ENCODE measurements at places on chromosomes 12 and 14.

DNA sequence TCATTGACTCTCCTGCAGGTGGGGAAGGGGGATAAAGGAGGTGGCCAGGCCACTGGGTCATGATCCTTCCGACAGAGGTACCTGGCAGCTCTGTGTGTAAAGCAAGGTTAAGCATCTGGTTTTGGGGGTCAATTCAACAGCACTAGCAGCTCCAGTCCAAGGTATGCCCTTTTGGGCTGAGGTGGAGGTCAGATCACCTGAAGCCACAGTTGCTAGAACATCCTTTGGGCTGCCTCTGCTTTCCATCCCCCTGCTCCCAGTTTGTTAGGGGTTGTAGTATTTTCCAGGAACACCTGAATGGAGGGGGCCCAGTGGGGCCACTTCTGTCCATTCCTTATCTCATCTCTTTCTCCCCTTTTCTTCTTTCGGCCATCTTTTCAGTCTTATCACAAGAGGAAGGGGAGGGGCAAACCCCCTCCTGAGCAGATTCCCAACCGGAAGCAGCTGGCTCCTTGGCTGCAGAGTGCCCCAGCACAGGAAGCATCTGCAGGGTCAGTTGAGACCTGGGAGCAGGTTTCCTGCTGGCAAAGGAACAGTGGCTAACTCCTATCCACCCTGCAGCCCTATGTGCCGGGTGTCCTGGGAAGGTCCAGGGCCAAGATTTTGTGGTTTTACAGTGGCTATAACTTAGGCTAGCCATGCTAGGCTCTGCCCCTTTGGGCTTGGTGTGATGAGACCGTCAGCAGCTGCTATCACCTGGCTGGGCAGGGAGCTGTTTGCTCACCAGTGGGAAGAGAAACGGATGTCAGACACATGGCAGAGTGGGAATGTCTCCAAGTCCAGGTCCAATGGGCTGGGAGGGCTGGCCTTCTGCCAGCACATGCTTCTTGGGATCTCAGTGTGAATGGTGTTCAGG lies 40.2 kb downstream of the SH2B3 start:
- no peak for DNase-seq

DNA sequence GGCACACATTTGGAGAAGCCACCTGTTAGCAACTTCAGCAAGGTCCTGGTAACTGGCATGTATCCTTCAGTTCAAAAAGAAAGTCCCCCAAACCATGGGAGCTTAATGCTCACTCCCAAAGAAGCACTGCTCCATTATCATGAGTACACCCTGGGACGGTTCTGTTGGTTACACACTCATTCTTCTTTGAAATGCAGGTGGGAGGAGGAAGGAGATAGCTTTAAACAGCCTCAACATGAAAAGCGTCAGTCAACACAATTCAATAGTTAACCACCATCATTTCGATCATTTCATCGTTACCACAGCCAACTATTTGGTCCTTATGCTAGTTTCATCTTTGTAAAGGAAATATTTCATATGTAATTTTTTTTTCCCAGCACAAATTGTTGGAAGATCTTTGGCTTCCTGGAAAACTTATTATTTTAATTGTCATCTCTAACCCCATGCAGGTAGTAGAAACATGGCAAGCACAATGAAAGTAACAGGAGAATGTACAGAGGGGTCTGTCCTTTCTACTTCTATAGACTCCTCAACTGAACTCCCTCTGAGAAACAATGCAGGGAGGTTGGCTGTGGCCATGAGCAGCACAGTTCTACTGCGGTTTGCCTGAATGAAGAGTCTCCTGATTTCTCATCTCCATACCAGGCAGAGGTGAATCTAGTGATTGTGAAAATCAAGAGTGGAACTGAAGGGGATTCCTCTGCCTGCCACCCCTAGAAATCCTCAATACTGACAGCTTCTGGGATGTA lies 196.4 kb upstream of the FOXN3 start:
- no peak for DNase-seq

- DNase-seq = no peak
These were observed 8.2 kb downstream of the PDE6H start for GRCh38 chr12:14981049-14981448.

DNA sequence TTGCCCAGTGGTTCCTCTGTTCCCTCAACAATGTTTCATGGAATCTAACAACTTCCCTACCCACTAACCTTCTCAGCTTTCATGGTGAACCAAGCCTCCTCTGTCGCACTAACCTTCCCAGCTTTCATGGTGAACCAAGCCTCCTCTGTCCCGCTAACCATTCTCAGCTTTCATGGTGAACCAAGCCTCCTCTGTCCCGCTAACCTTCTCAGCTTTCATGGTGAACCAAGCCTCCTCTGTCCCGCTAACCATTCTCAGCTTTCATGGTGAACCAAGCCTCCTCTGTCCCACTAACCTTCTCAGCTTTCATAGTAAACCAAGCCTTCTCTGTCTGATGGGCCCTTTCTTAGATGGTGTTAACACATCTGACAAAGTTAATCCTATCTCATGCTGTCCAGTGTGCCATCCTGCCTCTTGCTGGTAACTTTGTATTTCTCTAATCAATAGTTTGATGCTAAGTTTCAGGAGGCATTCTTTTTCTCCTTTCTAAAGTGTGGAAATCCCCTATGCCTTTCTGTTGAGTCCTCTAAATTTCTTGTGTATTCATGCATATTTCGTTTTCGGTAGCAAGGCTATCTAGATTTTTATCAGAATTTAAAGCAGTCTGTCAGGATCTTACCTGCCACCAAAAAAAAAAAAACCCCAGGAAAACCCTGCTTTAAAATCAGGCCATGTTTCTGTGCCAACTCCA lies 26.8 kb upstream of the KCNK13 start:
- no peak for DNase-seq

GRCh38 chr12:116303929-116304328 lies 26.4 kb upstream of the MED13L start:
- no peak for DNase-seq

DNA sequence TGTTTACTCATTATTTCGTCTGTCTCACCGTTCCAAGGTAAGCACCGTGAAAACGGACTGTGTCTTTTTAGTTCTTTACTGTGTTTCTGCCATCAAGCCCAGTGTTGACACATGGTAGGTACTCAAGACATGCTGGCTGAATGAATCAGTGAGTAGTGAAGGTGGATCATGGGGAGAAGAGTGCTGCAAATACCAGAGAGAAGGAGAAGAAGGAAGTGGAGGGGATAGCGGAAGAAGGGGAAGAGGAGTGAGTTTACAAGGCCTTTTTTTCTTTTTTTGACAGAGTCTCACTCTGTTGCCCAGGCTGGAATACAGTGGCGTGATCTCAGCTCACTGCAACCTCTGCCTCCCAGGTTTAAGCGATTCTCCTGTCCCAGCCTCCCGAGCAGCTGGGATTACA lies 54.6 kb downstream of the ETV6 start:
- DNase-seq = no peak

- DNase-seq = no peak
These were observed 59.4 kb upstream of the FICD start for GRCh38 chr12:108455706-108456105.

GRCh38 chr12:89597210-89597609 lies 71.4 kb upstream of the POC1B start:
- no peak for DNase-seq

- no peak for DNase-seq
These were observed 58.9 kb upstream of the TMTC2 start for GRCh38 chr12:82627799-82628198.

GRCh38 chr12:639566-639965 lies 23.7 kb downstream of the NINJ2 start:
- DNase-seq = no peak

DNA sequence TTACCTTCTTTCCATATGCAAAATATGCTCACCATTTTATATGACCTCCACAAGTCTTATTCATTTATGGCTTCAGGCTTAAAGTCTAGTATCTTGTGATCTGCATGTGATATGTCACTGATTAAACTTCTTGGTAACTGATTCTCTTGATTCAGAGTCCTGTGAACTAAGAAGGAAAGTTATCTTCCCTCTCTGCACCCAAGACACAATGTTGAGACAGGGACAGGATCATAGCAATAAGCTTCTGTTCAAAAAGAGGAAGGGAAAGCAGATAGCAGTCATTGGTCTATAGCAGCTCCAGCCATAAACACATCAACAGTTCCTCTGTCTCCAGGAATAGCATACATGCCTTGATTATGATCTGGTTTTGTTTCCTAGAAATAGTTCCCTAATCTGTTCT lies 103.1 kb downstream of the UNC79 start:
- DNase-seq = no peak

- DNase-seq = no peak
These were observed 52.6 kb downstream of the FGD6 start for GRCh38 chr12:95164656-95165055.

GRCh38 chr12:93763746-93764147 lies 86.6 kb downstream of the CRADD start:
- DNase-seq = no peak

DNA sequence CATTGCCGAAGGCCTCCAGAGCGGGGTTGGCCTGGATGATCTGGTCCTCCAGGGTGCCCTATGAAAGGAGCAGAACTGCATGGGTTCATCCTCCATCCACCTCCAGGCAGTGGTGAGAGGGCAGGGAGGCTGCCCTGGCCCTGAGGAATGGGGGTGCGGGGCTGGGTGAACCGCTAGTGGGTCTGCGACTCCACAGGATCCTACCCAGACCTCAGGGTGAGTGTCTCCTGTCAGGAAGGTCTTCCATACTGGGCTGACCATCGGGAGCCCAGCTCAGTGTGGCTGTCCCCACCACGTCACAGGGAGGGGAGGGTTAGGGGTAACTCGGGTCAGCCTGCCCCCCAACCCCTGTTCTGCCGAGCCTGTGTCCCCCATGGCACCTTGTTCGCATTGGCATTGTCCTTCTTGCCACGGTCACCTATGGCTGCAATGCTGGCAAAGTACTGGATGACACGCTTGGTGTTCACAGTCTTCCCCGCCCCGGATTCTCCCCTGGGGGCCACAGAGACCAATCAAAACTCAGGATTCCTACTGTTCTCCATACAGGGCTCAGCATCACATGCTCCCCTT lies 3.7 kb downstream of the MYH6 start:
- DNase-seq = no peak

DNA sequence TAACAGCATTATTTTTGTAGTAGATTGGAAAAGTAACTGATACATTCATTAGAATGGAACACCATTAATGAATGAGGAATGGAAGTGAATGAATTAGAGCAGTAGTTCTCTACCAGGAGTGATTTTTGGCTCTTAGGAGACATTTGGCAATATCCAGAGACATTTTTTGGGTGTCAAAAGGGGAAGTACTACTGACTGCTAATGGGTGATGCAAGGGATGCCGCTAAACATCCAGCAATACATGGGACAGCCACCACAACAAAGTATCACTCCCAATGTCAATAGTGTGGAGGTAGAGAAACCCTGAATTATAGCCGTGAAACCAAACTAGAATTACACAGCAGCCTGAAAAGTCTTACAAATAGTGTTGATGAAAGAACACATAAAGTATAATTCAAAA lies 1.5 kb downstream of the CHURC1 start:
- no peak for DNase-seq

DNA sequence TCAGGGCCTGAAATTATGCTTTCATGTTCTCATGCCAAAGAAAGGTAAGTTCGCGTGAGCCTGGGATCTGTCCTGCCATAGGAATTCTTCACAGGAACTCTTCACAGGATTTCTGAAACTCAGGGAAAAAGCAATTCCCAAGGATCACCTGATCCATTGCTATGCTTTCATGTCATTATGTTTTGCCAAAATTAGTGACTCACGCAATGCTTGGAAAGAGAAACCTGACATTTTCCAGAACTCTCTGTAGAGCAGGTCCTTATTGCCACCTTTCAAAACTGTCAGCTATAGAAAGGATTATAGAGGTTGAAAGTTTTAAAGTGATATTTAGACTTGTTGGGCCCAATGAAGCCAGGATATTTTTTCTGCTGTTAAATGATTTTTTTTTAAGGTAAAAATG lies 6.3 kb upstream of the KCNJ8 start:
- no peak for DNase-seq

DNA sequence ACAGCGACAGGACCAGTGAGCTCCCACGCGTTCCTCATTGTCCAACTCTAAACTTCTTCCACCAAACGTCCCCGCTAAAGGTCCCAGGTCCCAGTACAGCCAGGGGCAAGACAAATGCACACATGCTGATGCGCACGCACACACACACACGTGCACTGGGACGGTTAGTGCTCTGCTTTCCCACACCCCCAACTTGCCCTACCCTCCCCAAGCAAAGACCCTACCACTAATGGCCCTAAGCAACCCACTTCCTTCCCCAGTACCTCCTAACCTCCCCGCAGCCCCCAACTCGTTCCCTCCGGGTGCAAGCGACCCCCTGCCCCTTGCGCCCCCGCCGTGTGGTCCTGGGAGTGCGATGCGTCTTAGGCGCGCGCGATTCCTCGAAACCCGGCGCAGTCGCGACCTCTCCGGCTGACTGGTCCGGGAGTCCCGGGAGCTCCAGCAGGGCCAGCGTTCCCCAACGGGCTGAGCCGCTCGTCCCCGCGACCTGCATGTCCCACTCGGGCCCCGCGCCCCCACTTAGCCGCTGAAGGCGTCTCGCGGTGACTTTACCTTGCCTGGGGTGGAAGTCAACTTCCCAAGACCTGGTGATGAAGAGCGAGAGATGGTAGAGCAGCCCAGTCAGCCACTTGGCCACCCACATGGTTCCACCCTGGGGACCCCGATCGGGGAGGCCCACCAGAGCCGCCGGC lies 578 bp downstream of the ADAMTS20 start:
- no peak for DNase-seq

DNA sequence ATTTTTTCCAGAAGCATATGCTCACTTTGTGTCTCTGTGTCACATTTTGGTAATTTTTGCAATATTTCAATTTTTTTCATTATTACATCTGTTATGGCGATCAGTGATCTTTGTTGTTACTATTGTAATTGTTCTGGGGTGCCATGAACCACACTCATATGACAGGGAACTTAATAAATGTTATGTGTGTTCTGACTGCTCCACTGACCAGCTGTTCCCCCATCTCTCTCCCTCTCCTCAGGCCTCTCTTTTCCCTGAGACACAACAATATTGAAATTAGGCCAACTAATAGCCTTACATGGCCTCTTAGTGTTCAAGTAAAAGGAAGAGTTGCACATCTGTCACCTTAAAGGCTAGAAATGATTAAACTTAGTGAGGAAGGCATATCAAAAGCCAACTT lies 46.0 kb downstream of the SCN8A start:
- DNase-seq = no peak

- DNase-seq = no peak
These were observed 24.6 kb upstream of the FSCB start for GRCh38 chr14:44531658-44532057.

- no peak for DNase-seq
These were observed 107.5 kb downstream of the TBC1D30 start for GRCh38 chr12:64931981-64932380.

DNA sequence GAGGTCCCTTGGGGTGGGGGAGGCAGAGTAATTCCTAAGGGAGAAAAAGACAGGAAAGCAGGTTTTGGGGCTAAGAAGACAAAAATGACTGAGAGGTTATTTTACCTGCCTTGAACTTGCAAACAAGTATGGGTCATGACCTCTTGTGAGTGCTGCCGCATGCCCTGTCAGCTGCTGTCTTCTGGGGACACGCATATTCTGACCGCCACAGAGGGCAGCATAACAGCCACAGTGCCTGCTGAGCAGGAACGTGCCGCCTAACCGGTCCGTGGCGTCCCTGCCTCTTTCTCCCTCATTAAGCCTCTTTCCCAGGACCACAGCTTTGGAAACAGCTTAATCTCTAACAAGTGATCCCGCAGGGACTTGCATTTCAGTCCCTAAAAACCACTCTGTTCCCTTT lies 51.3 kb upstream of the KCNA1 start:
- DNase-seq = no peak

GRCh38 chr14:32531942-32532515 lies 202.9 kb downstream of the AKAP6 start:
- no peak for DNase-seq

All from activated T-helper 1 cell treated with Interleukin-2 at 50 U/mL for 16 hours (primary cell).